Activated CD8-positive, alpha-beta memory T cell treated with anti-CD3 and anti-CD28 coated beads, Interleukin-2, amount 50 U/mL, for 4 hours (primary cell): ENCODE measurements at places on chromosomes 16 and 17.

DNA sequence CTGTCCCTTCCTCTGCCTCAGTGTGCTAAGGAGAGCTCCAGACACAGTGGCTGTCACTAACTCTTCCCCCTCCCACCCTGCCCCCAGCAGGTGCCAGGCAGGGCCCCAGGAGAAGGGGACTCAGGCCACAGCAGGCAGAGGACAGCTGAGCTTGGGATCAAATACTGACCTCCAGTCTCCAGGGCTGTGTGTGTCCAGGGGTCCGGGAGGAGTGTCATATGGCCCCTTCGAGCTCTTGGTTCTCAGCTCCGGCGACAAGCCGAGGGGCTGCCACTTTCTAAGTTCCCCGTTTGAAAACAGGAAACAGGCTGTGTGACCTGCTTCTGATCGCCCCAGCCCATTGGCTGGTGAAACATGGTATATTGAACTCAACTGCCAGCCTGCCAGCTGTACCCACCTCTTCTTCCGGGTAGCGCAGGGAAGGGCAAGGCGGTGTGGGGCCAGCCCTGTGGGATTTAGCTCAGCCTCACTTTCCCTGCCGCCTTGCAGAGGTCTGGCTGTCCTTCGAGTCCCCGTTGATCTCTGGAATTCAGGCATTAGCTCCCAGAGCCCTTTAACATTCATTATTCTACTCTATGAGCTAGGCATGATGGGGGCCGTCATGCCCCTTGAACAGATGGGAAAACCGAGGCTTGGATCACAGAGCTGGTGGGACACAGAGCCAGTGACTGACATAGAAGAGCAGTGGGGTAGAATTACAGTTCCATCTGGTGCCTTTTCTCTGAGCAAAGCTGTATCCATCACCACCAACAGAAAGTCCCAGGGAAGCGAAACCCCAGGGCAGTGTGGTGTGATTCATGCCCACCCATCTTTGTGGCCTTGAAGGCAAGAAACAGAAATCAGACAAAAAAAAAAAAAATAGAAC lies at the start of gene SNX20:
Gene SNX20, minus strand, starts transcription at position 292 of the 865 bp plus-strand sequence. CDS start 3,786 bp downstream, outside the sequence.
- DNase-seq, result peak; percentile 59

DNA sequence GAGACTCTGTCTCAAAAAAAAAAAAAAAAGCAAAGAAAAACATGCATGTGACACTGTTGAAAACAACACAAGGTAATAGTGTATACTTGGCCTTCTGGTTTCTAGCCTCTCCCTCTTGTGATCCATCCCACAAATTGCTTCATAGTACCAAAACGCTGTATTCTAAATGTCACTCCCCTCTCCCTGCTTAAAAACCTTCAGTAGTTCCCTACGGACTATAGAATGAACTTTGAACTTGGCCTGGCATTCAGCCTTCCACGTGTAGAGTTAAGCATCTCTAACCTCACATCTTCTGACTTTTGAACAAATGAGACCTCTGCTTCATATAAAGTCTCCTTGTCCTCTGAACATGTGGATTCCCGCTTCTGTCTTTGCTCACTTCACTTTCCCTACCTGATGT lies 5.1 kb downstream of the ZNF821 start:
- no peak for DNase-seq

- DNase-seq, result no peak
These were observed 32.8 kb downstream of the CCL4 start for GRCh38 chr17:36136439-36136838.

- no peak for DNase-seq
These were observed 126.0 kb downstream of the ABCC12 start for GRCh38 chr16:48029768-48030167.

DNA sequence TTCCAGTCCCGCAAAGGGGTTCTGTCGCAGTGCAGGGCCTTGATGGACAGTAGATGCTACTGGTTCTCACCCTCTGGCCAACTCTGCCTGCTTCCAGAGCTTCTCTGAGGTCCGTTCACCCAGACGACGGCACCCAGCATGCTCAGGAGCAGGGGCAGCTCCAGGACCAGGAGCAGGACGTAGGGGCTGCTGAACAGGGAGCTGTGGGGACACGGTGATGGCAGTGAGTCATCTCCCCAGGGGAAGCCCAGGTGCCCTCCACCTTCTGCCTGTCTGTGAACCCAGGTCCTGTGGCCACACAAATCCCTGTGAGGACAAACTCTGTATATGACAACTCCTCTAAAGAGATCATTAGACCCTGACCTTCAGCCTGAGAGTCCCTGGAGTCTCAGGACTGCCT lies 3.4 kb upstream of the CD300C start:
- no peak for DNase-seq

- DNase-seq, result peak; percentile 50
These were observed 5.8 kb upstream of the CBX4 start for GRCh38 chr17:79844869-79845600.

- DNase-seq, result no peak
These were observed 41.3 kb downstream of the GAS7 start for GRCh38 chr17:10156948-10157607.

- DNase-seq, result no peak
These were observed 488.9 kb downstream of the CDH13 start for GRCh38 chr16:83115491-83116232.

- DNase-seq, result no peak
These were observed 11.0 kb upstream of the KATNB1 start for GRCh38 chr16:57724531-57724930.

DNA sequence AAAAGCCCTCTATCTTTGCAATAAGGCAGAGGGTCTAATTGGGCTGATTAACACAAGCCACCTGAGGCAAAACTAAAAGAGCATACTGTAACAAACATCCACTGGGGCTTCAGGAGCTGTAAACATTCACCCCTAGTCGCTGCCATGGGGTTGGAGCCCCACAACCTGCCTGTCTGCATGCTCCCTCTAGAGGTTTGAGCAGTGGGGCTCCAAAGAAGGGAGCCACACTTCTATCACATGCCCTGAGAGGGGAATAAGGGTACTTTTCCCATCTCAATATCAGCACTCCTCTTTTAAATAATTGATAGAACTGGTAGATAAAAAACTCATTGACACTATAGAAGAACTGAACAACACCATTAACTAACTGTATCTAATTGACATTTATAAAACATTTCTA lies 130.1 kb upstream of the COX10 start:
- no peak for DNase-seq

- DNase-seq, result peak; percentile 61
These were observed 15.0 kb upstream of the C17orf58 start for GRCh38 chr17:68011199-68011665.

- no peak for DNase-seq
These were observed 86.4 kb upstream of the LGALS9 start for GRCh38 chr17:27544350-27545131.

GRCh38 chr16:10871157-10871991 lies 5.6 kb upstream of the CIITA start:
- DNase-seq, result peak; percentile 43

GRCh38 chr17:79468183-79468944 lies 142.5 kb downstream of the RBFOX3 start:
- DNase-seq, result no peak

DNA sequence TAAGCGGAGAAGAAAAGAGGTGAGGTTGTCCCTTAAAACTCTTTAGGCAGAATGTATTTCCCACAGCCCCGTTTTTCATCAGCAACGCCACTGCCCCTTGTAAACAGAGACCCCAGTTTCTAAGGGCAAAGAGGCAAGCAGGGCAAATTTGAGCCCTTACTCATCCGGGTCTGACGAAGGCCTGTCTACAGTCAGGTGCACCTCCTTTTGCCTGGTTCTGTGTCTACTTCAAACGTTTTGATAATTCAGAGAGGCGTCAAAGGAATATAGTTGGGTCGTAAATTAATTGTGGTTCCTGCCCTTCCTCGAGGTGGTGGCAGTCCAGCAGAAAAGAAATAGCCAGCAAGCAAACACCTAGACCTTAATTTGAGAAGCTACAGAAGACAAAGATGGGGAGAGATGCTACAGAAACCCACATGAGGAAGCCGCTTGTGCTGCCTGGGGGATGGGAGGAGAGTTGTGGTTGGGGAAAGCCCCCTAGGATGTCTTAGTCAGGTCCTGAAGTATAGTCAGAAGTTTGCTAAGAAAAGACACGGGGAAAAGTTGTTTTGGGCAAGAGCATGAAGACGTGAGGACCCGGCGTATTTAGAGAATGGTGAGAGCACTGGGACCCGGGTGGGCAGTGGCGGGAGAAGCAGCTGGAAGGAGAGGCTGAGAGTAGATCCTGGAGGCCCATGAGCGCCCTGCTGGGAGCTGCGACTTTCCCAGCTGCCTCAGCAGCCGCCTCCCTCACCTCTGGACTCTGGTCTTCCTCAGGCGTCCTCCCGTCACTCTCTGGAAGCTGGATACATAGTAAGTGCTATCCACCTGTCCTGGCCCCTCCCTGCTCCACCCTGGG lies 2.4 kb downstream of the FBRS start:
- DNase-seq, result peak; percentile 80
